SK-N-MC (cell line): ENCODE measurements at places on chromosomes 12 and 14.

- no peak for DNase-seq
Observed at GRCh38 chr14:65318636-65319506, 93.7 kb upstream of the FUT8 start.

DNA sequence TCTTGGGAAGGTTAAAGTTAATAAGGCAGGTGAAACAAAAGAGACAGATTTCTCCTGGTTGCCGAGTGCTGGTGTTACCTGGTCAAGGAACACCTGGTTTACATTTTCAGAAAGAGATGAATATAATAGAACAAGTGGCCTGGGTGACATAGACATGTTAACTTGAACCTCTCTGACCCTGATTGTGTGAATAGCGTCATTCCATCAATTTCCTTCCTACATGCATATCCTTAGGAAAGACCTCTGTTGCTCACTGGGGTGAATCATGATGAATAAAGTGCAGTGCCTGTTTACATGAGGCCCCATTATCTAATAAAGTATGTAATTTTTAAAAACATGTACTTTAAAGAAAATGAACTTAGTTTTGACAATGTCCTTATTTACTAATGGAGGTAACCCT, 1822.9 kb upstream of the FLRT2 start:
- DNase-seq, result no peak

DNA sequence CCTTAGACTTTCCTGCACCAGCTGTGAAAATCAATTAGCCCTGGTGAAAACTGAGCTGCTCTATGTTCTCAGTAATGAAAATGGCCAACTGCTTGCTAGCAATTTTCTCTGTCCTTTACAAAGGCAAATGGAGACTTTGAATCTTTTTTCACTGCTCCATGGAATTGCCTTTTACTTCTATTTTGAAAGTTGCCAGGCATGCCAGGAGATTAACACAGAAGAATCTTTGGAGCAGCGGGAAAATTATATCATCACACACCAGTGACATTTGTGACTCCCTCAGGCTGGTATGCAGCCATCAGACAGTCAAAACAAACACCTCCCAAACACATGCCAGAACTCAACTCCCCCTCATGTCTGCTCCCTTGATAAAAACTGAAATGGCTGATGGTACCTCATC, 872.0 kb upstream of the FLRT2 start:
- DNase-seq, result no peak

DNA sequence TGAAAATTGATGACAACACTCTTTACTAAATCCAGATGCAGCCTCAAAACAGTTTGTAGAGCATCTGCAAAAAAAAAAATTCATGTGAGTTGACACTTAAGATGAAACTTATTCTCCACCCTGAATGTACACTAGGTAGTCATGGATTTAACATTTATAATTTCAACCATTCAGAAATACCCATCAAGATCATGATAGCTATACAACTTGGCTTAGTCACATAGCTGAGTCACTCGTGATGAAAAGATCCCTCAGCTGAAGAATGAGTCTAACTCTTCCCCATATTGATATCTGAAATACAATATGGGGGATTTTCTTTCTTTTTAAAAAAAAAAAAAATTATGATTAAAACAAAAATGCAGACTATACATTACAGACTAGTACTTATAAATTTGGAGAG, 104.8 kb upstream of the PLEKHG7 start:
- no peak for DNase-seq
